ENCODE measurements at places on chromosomes 3 and 15.
A peak's percentile ranks its signal among the peaks of the same experiment; 100 is the strongest.

DNA sequence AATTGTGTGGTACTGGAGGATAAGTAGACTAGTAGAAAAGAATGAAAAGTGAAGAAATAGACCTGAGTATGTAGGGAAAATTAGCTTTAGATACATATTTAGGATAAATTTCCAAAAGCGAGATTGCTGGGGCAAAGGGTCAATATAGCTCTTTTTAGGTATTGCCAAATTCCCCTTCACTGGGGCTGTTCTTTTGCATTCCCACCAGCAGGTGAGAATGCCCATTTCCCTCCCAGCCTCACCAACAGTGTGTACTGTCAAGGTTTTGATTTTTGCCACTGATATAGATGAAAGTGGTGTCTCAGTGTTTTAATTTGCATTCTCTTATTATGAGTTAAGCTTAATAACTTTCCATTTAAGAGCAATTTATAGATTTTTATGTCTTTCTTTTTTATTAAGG, 35.7 kb upstream of the BHLHE40 start:
- DNase-seq, result no peak

DNA sequence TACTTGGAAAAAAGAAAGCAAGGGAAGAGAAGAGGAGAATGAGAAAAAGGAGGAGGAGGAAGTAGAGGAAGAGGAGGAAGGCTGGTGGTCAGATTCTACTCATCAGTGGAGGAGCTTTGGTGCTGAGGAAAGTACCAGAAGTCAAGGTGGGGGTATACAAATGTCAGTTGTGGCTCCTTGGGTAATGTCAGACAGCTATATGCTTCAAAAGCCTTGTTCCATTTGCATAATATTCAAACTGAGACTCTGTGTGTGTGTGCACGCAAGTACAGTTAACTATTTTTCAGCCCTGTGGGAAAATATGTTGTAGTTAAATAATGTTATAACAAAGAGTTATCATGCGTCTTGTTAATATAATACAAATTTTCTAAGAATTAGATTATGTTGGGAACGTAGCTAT, 609.7 kb downstream of the PDCD6IP start:
- no peak for DNase-seq

- no peak for DNase-seq
These were observed 6.8 kb downstream of the PCSK6 start for GRCh38 chr15:101482526-101483371.

- DNase-seq, result no peak
These were observed 634.0 kb downstream of the OTOL1 start for GRCh38 chr3:162130582-162130981.

DNA sequence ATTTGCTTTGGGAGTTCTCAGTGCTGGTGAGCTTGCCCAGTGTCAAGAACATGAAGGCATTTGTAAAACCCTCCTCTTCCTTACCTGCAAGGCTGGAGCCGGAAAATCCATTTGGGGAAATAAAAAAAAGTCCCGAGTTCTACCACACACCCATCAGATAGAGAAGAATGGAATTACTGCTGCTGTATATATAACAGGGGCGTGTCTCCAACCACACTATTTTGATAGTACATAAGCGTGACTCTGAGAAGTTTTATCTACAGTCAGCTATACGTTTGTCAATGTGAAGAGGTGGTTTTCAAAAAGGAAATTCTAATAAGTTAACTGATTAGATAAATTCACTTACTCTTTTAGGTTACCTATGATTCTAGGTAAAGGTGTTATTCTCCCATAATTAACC, 1.3 kb upstream of the CPA3 start:
- no peak for DNase-seq

DNA sequence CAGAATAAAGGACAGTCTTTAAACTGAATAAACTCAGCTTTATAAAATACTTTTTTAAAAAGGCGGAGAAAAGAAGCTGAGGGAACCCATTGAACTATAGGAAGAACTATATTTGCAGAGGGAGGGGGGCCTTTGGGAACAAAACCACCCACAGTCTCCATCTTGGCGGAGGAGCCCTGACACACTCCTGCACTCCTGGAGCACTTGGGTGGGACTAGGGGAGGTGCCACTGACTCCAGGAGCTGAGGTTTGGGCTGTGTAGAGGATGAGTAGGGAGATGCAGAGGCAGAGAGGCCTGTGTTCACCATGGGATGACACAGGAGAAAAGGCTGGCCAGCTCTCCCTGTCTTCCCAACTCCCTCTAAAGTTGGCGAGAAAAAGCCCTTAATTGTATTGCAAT, 35.8 kb downstream of the IFT122 start:
- no peak for DNase-seq

DNA sequence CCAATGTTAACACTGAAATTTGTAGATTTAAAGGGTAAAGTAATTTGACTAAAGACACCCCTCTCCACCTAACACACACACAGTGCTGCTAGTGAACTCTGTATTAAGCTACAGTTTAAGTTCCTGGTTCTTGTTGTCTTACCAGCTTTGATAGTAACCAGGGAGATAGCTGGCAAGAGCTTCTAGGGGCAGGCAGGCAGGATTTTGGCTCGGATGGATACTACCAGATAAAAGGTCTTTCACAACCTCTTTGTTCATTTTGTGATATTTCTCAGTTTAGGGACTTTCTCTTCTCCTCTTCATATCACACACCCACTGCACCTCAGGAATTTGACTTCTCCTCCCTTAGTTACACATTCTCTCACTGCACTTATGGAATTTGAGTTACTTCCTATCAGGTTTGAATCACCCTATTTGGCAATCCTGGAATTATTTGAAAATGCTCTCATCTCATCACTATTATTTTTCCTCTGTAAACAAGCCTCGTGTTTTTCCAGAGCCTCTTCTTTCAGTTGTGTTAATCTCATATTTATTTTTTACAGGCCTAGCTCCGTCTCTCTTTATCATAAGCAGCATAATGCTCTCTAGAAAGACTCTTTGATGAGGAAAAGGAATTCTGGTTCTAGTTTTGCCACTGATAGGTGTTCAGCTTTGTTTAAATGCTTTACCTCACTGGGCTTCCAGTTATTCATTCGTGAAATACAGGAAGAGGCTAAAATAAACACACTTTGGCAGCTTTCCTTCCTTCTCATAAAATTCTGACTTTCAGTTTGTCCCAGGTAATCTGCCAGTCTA, 23.0 kb upstream of the CLDN1 start:
- no peak for DNase-seq

DNA sequence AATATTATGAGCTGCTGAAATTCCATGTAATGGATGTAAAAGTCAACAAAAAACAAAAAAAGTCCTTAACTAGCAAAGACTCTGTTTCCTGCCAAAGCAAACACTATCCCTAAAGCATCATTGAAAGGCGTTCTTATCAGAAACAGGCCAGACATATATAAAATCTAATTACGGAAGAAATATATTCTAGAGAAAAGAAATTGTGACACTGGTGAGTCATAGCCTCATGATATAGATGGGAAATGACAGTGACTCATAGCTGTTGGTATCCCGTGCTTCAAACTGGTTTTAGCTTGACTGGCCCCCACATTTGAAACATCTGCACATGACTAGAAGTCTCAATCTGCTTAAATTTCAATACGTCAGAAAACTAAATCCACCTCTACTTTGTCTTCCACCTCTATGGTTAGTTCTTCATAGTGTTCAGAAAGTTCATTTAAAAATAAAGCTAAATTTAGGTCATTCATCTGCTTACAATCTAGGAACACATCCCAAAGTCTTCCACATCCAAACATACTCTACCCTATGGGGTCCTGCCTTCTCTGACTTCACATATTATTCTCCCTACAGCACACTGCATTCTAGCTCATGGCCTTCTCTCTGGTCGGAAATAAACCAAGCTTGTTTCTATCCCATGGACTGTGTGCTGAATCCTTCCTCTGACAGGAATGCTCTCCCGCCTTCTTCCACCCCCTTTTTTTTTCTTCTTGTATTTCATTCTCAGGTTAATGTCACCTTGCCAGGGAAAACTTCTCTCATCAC, 456.3 kb upstream of the ARRDC4 start:
- DNase-seq, result no peak

DNA sequence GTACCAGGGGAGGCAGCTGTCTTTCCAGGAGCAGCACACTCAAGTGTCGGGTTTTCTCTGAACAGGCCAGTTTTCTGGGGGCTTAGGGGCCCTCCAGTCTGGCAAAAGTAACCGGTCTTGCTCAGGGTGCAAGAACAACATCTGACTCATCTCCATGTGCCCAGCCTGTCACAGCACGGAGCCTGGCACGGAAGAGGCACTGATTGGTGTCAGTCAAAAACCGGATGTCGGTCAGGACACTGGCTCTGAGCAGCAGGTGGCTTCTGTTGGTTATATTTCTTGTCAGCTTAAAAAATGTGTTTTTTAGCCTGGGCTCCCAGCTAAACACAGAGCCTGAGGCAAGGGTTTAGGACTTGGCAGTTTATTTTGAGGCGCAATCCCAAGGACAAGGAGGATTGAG, 139.9 kb downstream of the FBLN2 start:
- DNase-seq, result no peak

DNA sequence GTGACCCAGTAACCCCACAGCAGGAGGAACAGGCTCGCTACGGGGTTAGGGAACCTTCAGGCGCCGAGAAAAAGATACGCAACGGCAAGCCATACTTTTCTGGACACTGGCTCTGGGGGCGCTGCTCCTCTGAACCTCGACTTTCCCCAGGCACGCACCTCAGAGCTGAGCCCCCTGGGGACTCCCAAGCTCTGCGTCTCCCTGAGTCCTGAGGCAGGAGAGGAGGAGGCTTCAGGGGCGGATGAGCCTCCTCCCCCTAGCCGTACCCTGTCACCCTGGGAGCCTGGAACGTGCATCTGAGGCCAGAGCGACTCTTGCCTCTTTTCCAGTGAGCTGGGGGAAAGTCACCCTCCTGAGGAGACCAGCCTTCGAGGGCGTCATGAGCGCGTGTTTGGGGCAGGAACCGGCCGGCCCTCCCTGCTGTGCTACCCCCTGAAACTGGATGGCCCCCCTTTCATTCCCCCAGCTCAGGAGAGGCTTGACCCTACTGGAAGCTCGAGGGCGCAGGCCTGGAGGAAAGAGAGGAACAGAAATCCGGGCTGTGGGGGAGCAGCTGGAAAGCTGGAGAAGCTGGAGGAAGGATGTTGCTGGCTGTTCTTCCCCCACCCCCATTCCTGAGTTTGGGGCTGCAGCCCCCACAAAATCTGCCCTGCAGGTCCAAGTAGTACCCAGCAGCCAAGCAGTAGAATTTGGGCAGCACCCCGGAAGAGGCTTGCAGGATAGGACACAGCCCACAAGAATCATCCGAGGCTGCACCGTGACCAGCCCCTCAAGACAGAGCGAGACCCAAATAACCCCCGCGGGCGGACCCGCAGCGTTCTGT, 25.1 kb upstream of the POLG start:
- no peak for DNase-seq

- no peak for DNase-seq
These were observed 126.4 kb downstream of the P2RY1 start for GRCh38 chr3:152961323-152961722.

GRCh38 chr3:183340222-183340621, 87.2 kb downstream of the B3GNT5 start:
- no peak for DNase-seq

DNA sequence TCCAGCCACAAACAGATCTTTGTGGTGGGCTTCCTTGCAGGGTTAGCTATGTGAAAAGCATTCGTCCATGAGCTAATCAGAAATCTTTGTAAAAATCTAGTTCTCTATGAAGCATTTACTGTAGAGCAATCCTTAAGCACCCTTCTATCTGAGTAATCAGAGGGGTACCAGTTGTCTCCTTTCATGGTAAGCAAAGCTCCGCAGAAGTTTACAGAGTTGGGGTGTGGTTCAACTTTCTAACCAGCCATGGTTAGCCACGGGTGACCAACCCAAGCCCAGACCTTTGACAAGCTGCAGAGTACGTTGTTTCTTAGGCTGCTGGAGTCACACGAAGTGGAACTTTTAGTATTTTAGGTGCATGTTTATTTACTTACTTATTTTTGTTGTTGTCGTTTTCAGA, 77.4 kb downstream of the FLNB start:
- peak; percentile 20 for DNase-seq

DNA sequence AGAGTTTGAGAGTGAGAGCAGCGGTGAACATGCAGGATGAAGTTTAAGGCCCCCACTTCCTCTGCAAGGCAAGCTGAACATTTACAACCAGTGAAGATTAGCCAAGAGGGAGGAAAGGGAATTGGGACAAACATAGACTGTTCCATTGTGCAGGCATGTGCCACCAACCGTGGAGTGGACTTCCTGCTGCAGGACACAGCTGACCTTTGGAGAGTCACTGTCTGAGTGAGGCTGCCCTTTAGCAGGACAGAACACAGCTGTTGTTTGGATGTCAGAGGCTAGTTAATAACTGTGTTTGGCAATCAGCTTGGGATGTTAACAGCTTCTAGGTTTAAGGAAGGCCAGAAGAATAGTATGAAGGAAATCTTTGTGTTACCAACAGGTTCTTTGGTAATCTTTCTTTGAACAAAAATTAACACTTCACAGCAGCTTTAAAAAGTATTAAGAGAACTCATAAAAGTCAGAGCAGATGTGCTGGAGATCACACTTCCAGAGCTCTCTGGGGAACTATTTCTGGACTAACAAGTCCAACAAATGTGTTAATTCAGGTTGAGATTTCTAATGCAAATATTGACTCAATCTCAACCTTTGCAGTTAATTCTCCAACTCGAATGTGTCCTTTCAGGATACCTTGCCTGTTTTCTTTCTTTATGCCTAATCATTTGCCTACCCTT, 31.4 kb downstream of the CTDSPL start:
- DNase-seq, result no peak

DNA sequence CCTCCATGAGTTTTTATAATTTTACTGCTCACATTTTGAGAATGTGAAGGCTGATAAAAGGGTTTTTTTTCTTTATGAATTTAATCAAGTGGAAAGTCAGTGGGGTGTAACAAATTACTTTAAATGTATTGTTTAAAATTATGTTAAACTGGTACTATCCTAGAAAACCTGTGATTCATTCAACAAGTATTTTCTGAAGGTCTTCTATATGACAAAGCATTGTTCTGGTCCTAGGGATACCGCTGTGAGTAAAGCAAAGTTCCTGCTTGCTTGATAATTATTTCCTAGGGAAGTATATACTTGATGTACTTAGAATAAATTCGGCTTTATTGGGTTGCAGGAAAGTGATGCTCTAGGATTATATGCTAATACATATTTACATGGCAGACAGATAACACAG, 152.8 kb upstream of the GOLGA6L4 start:
- DNase-seq, result no peak

- peak; percentile 24 for DNase-seq
These were observed 18.8 kb downstream of the ATG7 start for GRCh38 chr3:11290743-11291680.

- DNase-seq, result no peak
These were observed 94.9 kb upstream of the SLC6A11 start for GRCh38 chr3:10721101-10721500.

Measured in naive B cell (primary cell).